ENCODE measurements at places on chromosomes 16 and 17. TPM values are rescaled to one million over a fixed set of nuclear protein-coding genes. Genes with fewer than 3 reads are reported as not detected.
A peak's percentile ranks its signal among the peaks of the same experiment; 100 is the strongest.

DNA sequence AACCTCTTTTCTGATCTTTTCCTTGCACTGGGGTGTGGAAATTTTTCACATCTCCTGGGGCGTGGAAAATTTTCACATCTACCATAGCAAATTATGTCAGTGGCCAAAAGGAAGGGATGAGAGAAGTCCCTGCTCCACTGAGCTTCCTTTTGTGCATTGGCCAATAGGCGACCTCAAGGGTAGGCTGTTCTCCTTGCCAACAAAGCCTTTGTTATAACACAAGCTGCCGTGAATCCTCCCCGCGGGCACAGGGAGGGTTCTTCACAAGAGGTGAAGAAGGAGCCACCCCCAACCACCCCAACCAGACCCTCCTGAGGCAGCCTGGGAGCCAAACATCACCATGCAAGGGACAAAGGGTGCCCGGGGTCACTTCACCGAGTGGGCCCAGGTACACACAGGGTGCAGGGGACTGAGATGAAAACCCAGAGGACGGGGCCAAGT lies 6.5 kb downstream of the SLC5A11 start:
- H3K4me3 ChIP-seq, result no peak overlapping the region
- no peak overlapping the region for H3K27ac ChIP-seq
- H3K4me1 ChIP-seq, result no peaks in the 10 kb centered on the region
- no peaks in the 10 kb centered on the region for H3K36me3 ChIP-seq
- no peak for DNase-seq
- H3K27me3 ChIP-seq, result no peaks in the 10 kb centered on the region

DNA sequence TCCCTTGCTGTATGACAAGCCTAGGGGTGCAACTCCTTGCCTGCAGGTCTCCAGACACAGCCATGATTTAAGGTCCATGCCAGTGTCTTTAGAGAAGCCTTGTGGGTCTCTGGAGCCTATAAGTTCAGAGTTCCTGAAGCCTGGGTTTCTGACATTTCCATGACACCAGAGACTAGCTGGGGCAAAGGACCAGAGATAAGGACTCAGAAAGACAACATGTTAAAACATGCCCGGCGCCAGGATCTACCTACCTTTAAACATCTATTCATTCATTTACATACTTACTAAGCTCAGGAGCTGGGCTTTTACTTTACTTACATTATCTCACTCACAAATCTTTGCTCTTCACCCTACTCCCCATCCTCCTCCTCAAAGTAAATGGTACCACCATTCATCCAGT lies 1.5 kb downstream of the MRPL27 start:
- no peak overlapping the region for H3K27ac ChIP-seq
- no peaks in the 10 kb centered on the region for H3K27me3 ChIP-seq
- peak overlapping the region; percentile 98 for H3K4me3 ChIP-seq
- no peak for DNase-seq
- peaks cover 2% of the 10 kb centered on the region for H3K4me1 ChIP-seq

GRCh38 chr16:56234737-56235136 lies 43.4 kb downstream of the GNAO1 start:
- H3K27me3 ChIP-seq, result no peaks in the 10 kb centered on the region
- DNase-seq, result no peak
- no peak overlapping the region for H3K4me3 ChIP-seq
- H3K36me3 ChIP-seq, result no peaks in the 10 kb centered on the region
- no peak overlapping the region for H3K27ac ChIP-seq

DNA sequence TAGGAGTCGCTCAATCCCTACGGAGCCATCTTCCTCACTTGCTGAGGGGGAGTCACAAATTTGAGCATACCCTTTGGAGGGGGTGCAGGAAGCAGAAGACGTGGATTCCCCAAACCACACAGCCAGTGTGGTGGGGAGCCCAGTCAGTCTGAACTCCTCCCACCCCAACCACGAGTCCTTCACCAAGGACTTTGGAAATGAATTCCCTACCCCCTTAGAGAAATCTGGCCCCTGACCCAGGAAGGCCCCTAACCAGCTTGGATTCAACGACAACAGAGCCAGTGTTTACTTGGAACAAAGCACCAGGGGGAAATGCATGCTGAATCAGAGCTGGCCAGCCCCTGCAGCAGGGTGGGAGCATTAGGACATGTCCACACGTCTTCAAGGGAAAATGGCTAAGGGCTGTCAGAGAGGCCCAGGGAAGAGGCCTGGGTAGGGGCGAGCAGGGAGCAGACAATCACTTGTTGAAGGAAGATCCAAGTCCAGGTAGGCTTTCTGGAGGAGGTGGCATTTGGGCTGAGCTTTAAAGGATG lies 5.5 kb upstream of the TMEM92 start:
- 0 out of 2 replicates have a peak, but pooled peaks cover 2% of the 10 kb centered on the region for H3K4me1 ChIP-seq
- DNase-seq, result peak; percentile 26
- H3K4me3 ChIP-seq, result peak overlapping the region; percentile 12
- H3K27ac ChIP-seq, result no peak overlapping the region
- H3K36me3 ChIP-seq, result no peaks in the 10 kb centered on the region
- peaks cover 4% of the 10 kb centered on the region for H3K27me3 ChIP-seq

GRCh38 chr16:27482397-27483087 lies 67.2 kb downstream of the GTF3C1 start:
- no peaks in the 10 kb centered on the region for H3K27me3 ChIP-seq
- peaks cover 98% of the 10 kb centered on the region for H3K36me3 ChIP-seq
- H3K27ac ChIP-seq, result no peak overlapping the region
- H3K4me1 ChIP-seq, result no peaks in the 10 kb centered on the region
- no peak for DNase-seq

NDUFAF8 gene
- 60.1 TPM for total RNA-seq

- no peaks in the 10 kb centered on the region for H3K4me1 ChIP-seq
- no peak overlapping the region for H3K27ac ChIP-seq
- no peaks in the 10 kb centered on the region for H3K27me3 ChIP-seq
These were observed 45.8 kb downstream of the ZNF652 start for GRCh38 chr17:49316258-49316570.

- no peaks in the 10 kb centered on the region for H3K27me3 ChIP-seq
- DNase-seq, result no peak
- H3K4me3 ChIP-seq, result no peak overlapping the region
- H3K27ac ChIP-seq, result no peak overlapping the region
- H3K36me3 ChIP-seq, result no peaks in the 10 kb centered on the region
These were observed 3.9 kb upstream of the PHAF1 start for GRCh38 chr16:67105881-67106280.

C17orf107 gene
- 4.4 TPM for total RNA-seq

ZNF469 gene
- 4.4 TPM for total RNA-seq

USP36 gene
- total RNA-seq, result 101 TPM

DNA sequence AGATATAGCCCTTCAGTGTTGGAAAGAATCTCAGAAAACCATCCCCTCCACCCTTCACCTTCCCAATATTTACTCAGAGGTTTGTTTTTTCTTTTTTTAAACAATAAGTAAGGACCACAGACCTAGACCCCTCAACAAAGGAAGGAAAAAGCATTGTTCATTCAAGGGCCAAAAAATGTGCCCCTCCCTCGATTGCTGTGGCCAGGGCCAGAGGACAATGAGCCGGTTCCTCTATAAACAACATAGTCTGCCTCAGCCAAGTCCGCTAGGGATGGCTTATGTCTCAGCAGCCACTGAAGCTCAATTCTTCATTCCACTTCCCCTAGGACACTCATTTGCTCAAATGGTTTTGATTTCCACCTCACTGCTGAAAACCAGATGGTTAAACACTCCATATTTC lies 24.0 kb downstream of the TRIM16 start:
- H3K27ac ChIP-seq, result no peak overlapping the region
- H3K4me3 ChIP-seq, result no peak overlapping the region
- no peak for DNase-seq
- peaks cover 30% of the 10 kb centered on the region for H3K36me3 ChIP-seq

IGF2BP1 gene
- total RNA-seq, result 434 TPM

GRCh38 chr16:23491490-23492391 lies 18.6 kb downstream of the GGA2 start:
- no peaks in the 10 kb centered on the region for H3K27me3 ChIP-seq
- no peak overlapping the region for H3K27ac ChIP-seq
- H3K36me3 ChIP-seq, result peaks cover 90% of the 10 kb centered on the region
- H3K4me1 ChIP-seq, result no peaks in the 10 kb centered on the region

DNA sequence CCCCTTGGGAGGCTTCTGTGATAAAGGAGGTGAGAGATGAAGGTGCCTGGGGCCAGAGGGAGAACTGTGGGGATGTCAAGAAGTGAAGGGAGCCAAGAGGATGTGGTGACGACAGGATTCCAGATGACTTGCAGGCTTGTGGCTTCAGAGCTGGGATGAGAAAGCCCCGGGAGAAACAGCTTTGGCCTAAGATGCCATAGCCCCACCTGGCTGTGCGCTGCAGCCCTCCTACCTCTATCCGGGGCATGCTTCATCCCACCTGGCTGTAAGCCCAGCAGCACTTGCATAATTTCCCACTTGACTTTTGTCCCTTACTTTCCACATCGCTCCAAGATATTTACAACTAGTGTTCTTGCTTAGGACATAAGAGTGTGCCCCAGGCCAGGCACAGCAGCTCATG lies 29.3 kb downstream of the GINS3 start:
- peaks cover 7% of the 10 kb centered on the region for H3K4me1 ChIP-seq
- H3K27ac ChIP-seq, result no peak overlapping the region
- no peak for DNase-seq
- H3K27me3 ChIP-seq, result no peaks in the 10 kb centered on the region
- H3K36me3 ChIP-seq, result no peaks in the 10 kb centered on the region

DNA sequence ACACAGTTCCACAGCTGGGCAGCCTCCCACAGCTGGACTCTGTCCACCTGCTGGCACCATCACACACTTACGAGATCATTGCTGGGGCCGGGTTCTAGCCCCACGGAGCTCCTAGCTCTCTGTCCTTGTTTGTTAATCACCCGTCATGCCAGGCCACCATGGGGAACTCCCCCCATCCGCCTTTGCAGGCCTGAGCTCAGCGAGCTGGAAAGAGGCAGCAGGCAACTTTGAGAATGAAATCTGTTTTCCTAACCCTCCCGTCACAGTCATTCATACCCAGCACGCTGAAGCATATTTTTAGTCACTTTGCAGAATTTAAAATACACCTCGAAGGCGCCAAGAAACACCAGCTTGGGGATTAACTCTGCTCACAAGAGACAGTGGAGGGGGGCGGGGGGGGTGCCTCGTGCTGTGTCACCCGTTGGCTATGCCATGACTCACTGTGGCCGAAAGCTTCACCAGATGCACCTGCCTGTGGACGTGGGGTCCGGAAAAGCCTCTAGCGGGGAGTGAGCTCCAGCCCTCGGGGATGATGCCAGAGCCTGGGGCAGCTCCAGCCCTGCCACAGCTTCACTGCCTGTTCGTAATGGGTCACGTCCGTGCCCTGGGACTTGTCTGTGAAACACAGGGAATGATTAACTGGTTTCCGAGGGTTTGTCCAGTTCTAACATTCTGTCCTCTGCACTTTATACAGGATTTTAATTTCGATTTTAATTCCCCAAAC lies 1.4 kb upstream of the SPNS2 start:
- DNase-seq, result no peak
- H3K36me3 ChIP-seq, result no peaks in the 10 kb centered on the region
- no peaks in the 10 kb centered on the region for H3K4me1 ChIP-seq
- H3K27ac ChIP-seq, result no peak overlapping the region
- peak overlapping the region; percentile 43 for H3K4me3 ChIP-seq
- peaks cover 22% of the 10 kb centered on the region for H3K27me3 ChIP-seq

DNA sequence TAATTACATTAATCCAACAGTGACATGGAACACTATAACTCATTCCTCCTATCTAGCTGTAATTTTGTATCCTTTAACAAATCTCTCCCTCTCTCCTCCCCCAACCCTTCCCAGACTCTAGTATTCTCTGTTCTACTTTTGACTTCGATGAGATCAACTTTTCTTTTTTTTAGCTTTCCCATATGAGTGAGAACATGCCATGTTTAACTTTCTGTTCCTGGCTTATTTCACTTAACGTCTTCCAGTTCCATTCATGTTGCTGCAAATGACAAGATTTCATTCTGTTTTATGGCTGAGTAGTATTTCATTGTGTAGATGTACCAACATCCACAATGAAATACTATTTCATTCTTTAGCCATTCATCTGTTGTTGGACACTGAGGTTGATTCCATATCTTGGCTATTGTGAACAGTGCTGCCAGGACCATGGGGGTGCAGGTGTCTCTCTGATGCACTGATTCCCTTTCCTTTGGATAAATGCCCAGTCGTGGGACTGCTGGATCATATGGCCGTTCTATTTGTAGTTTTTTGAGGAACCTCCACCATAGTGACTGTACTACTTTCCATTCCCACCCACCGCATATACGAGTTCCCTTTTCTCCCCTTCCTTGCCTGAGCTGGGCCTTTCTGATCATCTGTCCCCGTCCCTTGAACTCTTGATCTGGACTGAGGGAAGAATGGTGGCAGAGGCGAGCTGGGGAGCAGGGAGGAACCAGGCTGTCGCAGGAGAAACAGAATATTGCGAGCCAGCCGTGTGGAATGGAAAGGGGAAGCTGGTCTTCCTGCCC lies 7.7 kb upstream of the CEP295NL start:
- H3K27ac ChIP-seq, result no peak overlapping the region
- H3K4me3 ChIP-seq, result no peak overlapping the region
- H3K27me3 ChIP-seq, result no peaks in the 10 kb centered on the region
- no peaks in the 10 kb centered on the region for H3K4me1 ChIP-seq
- no peak for DNase-seq
